ENCODE measurements at places on chromosomes 3 and 15.
A peak's percentile ranks its signal among the peaks of the same experiment; 100 is the strongest.

DNA sequence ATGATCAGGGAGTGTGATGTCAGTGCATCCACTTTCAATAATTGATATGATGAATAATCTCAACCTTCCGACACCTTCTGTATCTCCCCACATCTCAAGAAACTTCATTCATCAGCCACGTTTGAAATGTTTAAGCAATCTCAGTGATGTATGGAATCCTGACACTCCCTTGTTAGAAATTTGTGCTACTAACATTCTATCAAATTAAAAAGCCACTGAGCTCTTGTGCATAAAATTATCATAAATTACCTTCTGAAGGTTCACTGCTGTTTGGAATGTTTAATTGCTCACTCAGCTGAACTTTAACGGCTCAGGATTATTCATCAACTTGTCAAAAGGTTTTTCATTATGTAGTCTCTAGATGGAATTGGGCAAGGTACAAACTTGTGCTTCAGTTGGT, 108.4 kb upstream of the DPH6 start:
- no peak for DNase-seq

DNA sequence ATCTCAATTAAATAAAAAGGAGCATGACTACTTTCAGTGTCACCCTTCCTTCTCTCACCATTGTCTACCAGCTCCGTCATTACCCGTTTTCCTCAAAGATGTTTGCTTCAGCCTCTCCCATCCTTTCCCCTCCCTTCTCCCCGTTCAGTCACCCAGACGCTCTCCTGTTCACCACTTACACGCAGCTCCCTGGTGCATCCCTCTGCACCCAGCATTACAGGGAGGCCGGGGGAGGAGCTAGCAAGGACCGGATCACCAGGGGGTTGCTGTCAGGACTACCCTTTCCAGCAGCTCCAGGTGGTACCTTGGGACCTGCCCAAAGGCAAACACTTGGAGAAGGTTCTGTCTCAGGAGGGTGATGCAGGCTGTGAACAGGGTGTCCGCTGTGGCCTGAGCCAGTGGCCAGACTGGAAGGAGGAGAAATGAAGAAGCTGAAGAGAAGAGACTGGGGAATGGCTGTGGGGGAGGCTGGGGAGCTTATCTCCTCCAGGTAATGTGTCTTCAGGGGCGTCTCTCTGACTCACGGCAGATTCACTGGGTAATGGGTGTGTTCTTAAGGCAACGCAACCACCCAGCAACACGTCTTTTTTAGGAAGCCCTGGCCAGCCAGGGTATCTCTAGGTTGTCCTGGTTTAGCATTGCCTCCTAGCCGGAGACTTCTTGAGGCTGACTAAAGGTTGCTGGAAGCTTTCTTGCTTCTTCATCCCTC, 21.8 kb upstream of the BDH1 start:
- no peak for DNase-seq

DNA sequence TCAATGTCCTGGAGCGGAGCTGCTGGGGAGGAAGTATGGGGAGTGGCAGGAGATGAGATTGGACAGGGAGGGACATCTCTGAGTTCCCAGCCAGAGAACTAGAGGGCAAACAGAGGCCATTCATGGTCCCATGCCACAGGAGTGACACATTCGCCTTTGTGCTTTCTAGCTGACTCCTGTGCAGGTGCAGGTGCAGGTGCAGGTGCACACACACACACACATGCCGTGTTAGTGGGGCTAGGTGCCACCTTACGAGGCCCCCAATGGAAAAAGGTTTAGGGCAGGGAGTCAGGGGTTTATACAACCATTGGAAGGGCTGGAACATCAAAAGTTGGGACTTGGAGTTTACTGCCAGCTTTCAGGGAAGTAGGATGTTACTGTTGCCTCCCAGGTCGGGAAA, 52.0 kb downstream of the TPRA1 start:
- DNase-seq = no peak

- DNase-seq = peak; percentile 46
Measured at GRCh38 chr15:68655686-68656437, 77.1 kb downstream of the CORO2B start.

GRCh38 chr3:172181932-172182586, 142.7 kb downstream of the FNDC3B start:
- no peak for DNase-seq

DNA sequence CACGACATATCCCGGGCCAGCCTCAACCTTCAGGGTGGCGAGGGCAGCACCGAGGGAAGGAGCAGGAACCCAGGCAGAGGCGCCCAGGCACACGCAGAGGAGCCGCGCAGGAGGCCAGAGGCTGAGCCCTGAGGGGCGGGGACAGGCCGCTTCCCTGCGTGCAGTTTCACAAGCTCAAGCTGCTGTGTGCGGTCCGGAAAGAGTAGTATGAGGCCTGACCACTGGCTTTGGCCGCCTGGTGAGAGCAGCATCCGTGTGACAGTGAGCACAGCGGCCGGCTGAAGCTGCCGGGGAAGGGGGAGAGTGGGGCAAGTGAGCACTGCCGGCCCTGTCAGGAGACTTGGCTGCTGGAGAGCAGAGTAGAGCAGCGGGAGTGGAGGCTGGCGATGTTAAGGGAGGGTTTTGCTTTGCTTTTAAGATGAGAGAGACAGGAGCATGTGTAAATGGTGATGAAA, 8.7 kb downstream of the ZDHHC19 start:
- no peak for DNase-seq

GRCh38 chr3:98710067-98710659, 53.0 kb upstream of the ST3GAL6 start:
- DNase-seq = no peak

GRCh38 chr15:66939451-66940023, 125.9 kb upstream of the SMAD3 start:
- no peak for DNase-seq

DNA sequence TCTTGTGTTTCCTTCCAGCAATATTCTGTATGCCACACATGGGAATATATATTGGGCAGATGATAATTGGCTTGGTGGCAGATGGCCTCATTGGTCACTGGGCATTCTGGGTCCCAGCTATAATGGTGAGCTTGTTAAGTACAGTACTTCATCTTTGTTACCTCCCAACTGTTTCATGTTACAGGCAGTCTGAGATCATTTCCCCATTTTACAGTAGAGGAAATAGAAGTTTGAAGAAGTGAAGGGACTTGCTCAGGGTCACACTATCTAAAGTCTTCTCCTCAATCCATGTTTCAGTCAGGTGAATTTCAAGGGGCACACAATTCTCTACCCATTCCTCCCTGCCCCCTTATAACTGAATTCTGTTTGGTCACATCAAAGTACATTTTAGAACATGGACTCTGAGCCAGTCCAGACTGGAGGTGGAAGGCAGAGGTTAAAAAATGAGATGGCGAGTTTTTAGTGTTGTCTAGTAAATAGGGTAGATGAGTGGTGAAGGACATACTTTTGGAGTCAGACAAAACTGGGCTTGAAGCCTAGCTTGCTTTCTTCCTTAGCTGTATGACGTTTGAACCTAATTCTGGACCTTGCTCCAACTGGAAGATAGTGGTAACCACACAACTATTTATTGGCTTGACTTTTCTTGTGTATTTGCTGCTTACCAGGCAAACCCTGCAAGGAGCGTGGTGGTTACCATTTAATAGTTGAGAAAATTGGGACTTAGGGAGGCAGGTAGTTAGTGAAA, 2.5 kb downstream of the EEFSEC start:
- DNase-seq = no peak

GRCh38 chr3:185837414-185837813, 12.6 kb upstream of the IGF2BP2 start:
- peak; percentile 39 for DNase-seq

GRCh38 chr3:69179740-69180372, 57.5 kb upstream of the LMOD3 start:
- DNase-seq = no peak

- DNase-seq = no peak
Measured at GRCh38 chr15:75731248-75732151, 18.9 kb upstream of the CSPG4 start.

GRCh38 chr3:11556851-11557644, 86.7 kb downstream of the VGLL4 start:
- DNase-seq = no peak

DNA sequence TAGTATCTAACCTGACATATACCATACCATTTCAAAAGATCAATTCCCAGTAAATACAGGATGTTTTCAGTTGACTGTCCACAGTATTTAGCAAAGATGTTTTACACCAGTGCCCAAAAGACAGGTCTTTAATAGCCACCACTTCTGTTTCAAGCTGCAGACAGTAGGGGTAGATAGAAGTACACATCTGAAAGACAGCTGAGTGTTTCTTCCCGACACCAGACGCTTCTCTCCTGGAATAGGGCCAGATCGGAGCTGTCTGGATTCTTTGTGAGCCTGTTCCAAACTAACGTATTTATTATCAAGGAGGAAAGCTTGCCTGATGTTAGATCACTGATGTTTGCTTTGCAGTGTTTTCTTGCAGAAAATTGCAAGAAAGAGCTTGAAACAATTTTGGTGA, 136.1 kb upstream of the RBMS3 start:
- DNase-seq = peak; percentile 68

GRCh38 chr15:67303490-67304363, 49.1 kb downstream of the IQCH start:
- no peak for DNase-seq

DNA sequence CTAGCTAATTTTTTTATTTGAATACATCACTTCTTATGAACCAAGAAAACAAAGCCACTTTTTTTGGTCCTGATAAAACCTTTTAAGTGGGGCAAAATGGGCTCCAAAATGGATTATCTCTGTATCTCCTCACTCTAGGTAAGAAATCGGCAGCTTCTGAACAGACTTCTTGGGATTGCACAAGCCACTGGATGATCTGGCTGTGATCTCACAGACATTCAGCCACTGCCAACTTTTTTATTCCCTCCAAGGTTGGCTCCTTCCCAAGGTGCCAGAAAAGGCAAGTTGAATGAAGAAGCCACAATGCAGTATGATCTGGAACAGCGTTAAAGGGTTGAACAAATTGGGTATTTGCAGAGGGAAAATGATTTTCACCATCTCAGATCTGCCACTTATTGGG, 73.2 kb downstream of the PRICKLE2 start:
- DNase-seq = peak; percentile 39

GRCh38 chr3:128072454-128073184, 20.4 kb downstream of the SEC61A1 start:
- no peak for DNase-seq

DNA sequence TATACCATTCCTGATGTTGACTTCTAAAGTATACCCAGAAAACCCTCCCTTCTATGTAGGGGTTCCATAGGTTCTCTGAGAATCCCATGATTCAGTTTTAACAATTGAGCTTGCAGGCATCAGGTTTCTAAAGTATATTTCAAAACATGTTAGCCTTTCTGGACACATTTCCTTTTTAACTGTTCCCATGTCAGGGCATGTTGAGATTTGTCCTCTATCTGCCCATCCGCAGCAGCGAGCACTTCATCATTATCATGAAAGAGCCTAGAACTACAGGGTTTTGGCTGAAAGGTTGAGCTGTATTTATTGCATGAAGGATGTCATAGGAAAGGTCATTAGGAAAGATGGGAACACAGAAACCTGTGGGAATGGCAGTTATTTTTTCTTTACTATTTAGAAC, 201.1 kb upstream of the BHLHE40 start:
- no peak for DNase-seq

DNA sequence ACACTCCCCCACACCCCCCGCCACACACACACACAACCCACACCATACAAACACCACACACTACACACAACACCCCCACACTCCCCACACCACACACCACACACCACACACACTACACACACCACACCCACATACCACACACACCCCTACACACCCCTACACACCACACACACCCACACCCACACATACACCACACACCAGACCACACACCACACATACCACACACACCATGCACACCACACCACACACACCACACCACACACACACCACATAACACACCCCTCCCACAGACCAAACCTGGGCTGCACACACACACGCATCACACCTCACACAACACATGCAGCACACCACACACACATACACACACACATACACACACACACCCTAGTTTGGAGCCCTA, 1.8 kb upstream of the RASGRF1 start:
- no peak for DNase-seq

DNA sequence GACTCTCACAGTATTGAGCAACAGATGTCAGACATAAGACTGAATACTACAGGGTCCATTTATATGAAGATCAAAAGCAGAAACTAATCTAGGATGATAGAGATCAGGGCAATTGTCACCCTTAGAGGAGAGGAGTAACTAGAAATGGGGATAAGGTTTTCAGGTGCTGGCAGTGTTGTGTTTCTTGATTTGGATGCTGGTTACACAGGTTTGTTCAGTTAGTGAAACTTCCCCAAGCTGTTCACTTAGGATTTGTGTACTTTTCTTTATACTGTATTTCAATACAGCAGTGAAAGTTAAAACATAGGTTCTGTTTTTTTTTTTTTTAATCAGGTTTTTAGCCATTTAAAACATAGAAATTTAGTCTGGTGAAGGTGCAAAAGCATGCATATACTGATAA, 39.1 kb upstream of the CMTM7 start:
- DNase-seq = no peak

DNA sequence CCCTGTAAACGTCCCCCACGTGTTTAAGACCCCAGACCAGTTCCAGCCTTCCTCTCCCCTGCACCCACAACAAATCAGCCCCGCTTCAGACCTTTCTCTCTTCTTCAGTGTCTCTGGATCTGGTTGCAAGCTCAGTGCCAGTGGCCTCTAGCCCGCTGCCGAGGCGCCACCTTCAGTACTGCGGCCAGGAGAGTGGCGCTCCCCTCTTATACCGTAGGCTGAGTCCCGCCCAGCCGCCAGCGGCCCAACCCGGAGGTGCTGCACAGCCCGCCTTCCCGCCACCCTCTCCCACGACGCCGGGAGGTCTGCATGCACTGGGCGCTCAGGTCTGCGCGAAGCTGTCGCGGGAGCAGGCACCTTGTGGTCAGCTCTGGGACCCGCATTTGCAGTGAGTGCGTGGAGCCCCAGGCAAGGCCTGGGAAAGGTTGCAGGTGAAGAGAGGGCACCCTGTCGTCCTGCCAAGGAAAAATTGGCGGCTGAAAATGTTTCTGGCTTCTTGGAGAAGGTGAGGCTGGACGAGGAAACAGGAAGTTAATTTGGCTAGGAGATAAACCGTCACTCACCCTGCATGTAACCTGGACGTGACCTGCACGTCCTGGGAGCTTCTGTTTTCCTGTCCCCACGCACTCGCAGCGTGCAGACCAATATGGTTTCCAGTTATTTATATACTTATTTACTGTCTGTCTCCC, at the start of gene C2CD4B:
Gene C2CD4B (minus strand): TSS at position 182 of the 689 bp plus-strand sequence. CDS start 301 bp downstream, outside the sequence.
- no peak for DNase-seq

GRCh38 chr15:61660579-61660978, 399.7 kb downstream of the VPS13C start:
- no peak for DNase-seq

- DNase-seq = no peak
Measured at GRCh38 chr15:90581771-90582352, 52.1 kb downstream of the CRTC3 start.

DNA sequence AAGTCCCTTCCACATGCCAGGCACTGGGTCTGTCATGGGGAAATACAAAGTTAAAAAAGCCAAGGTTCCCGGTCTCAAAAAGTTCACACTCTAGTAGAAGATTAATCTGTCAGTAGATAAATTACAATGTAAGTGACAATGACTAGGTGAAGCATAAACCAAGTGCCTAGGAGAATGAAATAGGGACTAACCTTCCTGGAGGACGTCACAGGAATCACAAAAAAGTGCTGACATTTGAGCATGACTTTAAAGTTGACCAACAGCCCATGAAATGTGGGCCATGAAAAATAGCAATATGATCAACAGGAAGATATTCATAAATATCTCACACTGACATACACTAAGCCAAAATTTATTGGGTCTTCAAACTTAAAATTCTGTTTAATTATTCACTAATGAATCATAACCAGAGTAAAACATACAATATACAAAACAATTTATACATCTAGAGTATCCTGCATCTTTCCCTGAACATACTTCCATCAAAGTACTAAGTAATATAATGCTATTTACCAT, 20.0 kb downstream of the COPS2 start:
- DNase-seq = no peak
